ENCODE measurements at places on chromosomes 7 and 10.
A peak's percentile ranks its signal among the peaks of the same experiment; 100 is the strongest.

- DNase-seq, result no peak
Measured at GRCh38 chr7:50364645-50365044, 60.1 kb downstream of the IKZF1 start.

- DNase-seq, result no peak
Measured at GRCh38 chr10:75035975-75036708, 75.3 kb upstream of the SAMD8 start.

DNA sequence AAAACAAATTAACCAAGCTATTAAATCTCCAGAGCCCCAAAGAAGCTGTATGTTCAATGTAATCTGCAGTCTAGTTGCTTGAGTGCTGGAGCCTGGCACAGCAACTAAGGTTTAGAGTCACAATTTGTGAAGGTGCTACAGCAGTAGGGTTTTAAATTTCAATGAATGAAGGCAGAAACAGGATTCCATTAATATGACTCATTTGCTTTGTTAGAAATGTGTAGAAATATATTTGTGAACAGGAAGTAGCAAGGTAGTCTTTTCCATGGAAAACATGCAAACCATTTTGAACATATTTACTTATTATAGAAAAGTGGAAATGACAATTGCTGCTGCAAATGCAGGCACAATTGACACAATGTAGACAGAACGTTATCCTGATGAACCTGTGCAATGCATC lies 149.0 kb upstream of the STEAP4 start:
- DNase-seq, result no peak

GRCh38 chr7:111711426-111712065 lies 149.3 kb upstream of the IMMP2L start:
- no peak for DNase-seq

GRCh38 chr10:27844223-27844622 lies 98.6 kb upstream of the MKX start:
- no peak for DNase-seq

DNA sequence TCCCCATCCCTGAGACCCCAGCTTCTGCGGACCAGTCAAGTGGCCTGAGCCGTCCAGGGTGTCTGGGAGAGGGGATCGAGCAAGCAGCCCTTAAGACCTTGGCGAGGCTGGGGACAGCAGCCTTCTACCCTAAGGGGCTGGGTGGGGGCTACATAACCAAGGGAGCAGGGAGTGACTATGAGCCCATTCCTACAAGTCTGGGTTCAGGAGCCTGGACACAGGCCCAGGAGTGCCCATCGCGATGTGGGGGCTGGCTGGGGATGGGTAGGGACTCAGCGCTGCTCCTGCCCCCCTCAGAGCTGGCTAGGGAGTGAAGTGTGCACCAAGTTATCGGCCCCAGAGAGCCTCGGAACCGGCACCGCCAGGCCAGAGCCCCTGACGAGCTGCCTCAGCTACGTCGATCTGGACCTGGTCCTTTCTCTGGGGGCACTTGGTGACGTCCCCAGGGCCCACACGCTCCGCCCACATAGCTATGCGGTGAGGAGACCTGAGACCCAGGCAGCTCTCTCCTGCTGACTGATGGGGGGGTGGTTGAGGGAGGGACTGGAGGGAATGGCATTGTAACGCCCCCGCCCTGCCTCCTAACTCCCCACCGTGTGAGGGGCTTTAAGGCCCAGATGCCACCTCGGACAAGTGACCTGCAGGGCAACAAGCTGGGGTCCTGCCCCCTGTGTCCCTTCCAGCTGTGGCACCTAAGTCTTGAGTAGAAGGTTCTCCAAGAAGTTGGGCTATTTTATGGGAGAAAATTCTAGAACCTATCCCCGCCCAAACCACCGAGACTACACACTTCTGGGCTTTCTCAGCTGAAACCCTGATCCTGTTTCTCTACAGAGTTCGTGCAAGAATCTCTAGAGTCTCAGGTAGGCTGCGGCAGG lies 2.5 kb downstream of the SAP25 start:
- DNase-seq, result peak; percentile 51

DNA sequence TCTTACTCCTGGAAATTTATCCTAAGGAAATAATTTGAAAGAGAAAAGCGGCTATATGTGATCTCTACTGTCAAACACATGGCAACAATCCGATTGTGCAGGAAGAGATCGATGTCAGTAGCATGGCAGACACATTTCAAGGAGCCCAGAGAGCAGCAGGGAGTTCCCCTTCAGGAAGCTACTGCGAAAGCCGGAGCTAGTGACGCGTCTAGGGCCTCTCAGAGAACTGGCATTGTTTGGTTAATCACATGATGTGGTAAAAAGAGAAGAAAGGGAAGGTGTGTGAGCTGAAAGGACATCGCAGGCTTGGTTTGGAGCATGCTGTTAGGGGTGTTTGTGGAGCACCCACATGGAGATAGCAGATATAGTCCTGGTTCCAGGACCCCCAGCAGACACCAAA lies 74.9 kb downstream of the BEND7 start:
- DNase-seq, result no peak

- no peak for DNase-seq
Measured at GRCh38 chr10:29495366-29495765, 139.4 kb downstream of the SVIL start.

DNA sequence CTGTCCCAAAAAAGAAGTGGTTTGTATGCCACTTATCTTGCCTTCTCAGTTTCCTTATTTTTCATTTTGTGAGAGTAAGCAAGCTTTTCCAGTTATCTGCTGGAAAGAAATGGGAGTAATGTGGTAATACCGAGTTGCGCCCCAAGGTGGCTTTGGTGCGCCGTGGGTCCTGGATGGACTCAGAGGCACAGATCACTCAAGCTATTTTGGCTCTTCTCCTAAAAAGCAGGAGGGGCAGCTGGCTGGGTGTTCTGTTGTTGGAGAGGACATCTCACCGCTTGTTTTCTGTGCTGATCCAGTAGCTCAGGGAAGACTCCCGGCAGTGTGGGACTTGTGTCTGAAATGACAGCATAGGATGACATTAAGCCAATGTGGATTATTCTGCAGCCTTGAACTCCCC lies 16.4 kb downstream of the PRKRIP1 start:
- DNase-seq, result no peak

DNA sequence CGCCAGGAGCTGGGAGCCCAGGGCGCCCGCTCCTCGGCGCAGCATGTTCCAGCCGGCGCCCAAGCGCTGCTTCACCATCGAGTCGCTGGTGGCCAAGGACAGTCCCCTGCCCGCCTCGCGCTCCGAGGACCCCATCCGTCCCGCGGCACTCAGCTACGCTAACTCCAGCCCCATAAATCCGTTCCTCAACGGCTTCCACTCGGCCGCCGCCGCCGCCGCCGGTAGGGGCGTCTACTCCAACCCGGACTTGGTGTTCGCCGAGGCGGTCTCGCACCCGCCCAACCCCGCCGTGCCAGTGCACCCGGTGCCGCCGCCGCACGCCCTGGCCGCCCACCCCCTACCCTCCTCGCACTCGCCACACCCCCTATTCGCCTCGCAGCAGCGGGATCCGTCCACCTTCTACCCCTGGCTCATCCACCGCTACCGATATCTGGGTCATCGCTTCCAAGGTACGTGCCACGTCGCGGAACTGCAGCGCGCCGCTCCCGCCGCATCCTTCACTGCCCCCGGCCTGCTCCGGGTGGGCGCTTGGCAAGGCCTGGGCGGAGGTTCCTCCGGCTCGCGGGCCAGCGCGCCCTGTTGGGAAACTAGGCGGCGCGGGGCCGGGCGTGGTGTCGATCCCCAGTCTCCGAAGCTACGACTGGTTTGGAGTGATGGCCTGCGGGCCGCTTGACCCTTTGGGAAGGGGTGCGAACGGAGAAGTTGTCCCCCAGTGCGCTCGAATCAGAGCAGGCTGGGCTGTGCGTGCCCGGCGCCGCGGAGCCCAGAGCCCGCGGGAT lies 868 bp downstream of the EMX2 start:
- DNase-seq, result peak; percentile 77

- no peak for DNase-seq
Measured at GRCh38 chr7:70455925-70456324, 676.0 kb upstream of the GALNT17 start.

DNA sequence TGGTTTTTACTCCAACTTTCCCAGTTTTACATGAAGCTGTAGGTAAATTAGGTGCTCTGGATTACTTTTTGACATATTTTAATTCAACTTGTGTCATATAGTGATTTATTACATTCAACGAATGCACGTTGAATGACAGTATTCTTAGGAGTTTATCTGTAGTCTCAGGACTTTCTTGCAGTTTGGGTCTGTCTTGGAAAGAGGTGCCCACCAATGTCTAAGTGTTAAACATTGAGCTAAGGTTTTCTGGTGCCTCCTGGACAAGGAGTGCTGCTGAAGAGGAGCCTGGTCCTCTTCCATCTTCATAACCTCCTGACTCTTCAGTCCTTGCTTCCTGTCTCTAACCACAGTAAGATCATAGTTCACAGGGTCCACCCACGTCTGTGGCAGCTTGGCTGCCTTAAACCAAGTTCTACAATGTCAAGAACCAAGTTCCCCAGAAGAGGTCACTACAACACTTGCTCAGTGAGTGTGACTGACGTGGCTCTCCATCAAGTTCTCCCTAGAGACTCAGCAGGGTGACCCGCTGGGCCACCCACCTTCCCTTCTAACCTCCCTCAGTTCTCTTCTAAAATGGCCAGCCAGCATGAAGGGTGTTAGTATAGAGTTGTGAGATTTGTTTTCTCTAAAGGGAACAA lies 6.1 kb downstream of the NPY start:
- DNase-seq, result peak; percentile 22

DNA sequence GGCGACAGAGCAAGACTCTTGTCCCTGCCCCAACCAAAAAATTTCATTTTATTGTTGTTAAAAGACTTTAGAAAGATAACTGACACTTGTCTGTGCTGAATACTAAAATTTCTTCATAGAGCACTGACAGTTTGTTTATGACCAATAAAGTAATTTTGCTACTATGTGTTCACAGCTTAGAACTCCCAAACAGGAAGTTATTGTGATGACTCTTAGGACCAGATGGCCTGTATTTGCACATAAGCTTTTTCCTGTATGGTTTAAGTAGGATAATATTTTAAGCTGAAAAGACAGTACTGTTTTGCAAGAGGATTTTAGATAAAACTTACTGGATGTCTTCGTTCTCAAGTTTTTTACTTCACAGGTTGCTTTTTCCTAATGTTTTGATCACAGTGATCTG lies 80.7 kb downstream of the MMRN2 start:
- DNase-seq, result no peak

- no peak for DNase-seq
Measured at GRCh38 chr10:79495791-79496190, 16.5 kb upstream of the EIF5AL1 start.

- DNase-seq, result no peak
Measured at GRCh38 chr7:99975782-99976521, at the start of gene AZGP1. TSS of gene AZGP1 (minus strand) at chr7:99976031. CDS start at chr7:99976020, 11 bp downstream.

DNA sequence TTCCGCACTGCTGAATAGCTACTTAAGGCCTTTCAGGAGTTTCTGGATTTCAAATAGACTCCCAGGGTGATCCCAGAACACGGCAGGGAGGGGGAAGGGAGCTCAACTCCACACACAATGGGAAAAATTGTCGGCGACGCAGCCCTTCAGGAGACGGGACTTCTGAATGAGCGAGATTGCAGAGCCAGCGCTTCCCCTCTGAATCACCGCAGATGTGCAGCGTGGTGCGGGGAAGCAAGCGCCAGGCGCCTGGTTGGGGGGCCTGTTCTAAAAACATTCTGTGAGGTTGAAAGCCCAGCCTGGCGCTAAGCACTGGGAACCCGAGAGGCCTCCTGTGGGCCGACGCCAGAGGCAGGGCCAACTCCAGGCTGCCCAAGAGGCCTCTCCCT lies 163.3 kb downstream of the MAD1L1 start:
- DNase-seq, result no peak

- DNase-seq, result peak; percentile 46
Measured at GRCh38 chr7:64888901-64889685, 14.0 kb upstream of the ZNF273 start.

- no peak for DNase-seq
Measured at GRCh38 chr7:74134117-74134620, 40.0 kb upstream of the EIF4H start.

DNA sequence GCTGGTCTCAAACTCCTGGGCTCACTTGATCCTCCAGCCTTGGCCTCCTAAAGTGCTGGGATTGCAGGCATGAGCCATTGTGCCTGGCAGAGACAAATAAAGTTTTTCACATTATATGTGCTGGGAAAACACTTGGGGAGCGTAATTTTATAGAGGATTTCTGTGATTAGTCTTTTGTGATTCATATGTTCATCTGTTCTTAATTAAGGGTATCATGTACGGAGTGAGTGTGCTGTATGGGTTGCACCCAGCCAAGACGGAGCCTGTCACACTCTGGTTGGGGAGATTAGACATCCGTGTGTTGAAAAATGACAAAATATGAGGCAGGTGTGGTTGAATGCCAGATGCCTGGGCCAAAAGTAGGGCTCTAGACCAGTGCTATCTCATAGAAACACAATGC lies 10.3 kb downstream of the ADRB1 start:
- no peak for DNase-seq

- peak; percentile 44 for DNase-seq
Measured at GRCh38 chr10:73965890-73966768, 31.8 kb upstream of the VCL start.

DNA sequence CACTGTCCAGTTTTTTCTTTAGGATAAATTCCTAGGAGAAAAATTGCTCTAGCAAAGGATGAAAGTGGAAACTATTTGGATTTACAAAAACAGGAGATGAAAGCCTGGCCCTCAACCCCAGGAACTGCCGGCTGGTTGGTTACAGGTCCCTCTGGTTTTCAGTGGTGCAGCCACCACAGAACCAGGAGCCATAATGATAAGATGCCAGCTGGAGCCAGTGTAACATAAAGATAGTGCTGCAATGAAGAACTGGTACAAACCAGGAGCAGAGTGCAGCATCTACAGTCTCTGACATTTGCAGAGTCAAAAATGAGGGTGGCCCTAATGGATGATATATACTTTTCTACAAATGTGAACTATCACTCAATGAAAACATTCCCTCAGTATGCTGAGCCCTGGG lies 20.4 kb upstream of the NUP42 start:
- no peak for DNase-seq

DNA sequence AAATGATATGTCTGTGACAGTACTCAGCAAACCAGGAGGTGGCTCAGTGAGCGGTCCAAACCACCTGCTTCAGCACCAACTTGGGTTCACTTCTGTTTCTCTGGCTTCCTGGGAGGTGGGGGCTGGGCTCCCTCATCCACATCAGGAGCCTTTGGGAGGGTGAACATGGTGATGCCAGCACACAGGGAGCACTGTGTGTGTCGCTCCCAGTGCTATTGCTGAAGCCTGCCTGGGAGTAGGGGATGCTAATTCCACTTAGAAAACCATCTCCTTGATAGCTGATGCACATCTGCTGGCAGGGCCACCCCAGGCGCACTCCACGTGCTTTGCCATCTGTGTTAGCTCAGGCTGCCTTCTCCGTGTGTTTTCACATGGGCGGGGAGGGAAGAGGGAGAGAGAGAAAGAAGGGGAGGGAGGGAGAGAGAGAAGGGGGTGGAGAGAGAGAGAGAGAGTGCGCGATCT lies 58.0 kb downstream of the RAMP3 start:
- DNase-seq, result no peak

- DNase-seq, result peak; percentile 40
Measured at GRCh38 chr10:87734987-87735827, 75.5 kb downstream of the PAPSS2 start.

GRCh38 chr10:13759168-13759567 lies 172.4 kb downstream of the PRPF18 start:
- peak; percentile 69 for DNase-seq

- DNase-seq, result no peak
Measured at GRCh38 chr7:135976312-135977006, 700 bp downstream of the MTPN start.

Measured in nephron progenitor cell (in vitro differentiated cells).